CD4-positive, alpha-beta T cell treated with Interleukin-15 for 4 hours (primary cell): ENCODE measurements at places on chromosomes 6 and 20.

DNA sequence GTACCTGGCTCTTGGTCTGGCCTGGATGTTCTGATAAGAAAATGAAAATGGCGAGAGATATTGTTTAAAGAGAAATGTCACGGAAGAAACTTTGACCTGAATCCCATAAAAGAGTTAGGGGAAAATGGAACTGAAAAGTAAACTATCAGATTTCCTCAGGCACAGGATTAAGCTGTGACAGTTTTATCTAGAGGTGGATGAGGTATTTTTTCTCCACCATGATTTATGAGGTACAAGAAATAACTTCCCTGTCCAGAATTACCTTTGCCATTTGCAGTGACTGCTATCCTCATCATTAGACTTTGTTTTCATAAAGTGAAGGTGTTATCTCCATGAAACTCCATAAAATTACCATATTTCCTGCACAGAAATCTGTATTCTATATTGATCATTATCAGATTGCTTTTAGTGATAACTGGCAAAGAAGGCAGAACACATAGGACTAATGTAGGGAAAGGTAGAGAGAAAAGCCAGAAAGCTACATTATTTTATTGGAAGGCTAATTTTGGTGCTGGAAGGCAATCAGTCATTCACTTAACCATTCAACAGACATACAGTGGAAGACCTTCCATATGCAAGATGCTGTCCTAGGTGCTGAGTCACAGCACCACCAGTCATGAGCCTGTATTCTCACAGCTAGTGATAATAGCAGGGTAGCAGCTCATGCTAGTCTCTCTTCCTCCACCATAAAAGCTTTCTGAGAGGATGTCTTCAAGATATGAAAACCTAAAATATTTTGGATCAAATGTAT, 427.3 kb upstream of the CITED2 start:
- no peak for DNase-seq

GRCh38 chr6:148441454-148441911, 98.8 kb downstream of the SASH1 start:
- no peak for DNase-seq

DNA sequence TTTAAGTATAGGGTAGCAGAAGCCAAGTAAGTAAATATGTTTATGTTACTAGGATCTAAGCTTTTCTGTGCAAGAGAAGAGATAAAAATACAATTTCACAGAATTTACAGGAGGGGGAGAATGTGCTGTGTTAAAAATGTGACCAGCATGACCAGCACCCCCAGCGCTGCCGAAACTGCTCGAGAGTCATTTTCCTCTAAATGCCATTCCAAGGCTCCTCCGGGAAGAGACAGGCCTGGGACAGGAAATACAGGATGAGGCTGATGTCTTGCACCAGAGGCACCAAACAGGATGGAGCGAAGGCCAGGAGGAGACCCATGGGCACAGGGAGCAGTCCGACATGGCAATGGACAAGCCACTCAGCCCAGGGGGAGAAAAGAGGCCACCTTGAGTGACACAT, 21.1 kb downstream of the TAF4 start:
- no peak for DNase-seq

- no peak for DNase-seq
Measured at GRCh38 chr6:19368511-19368910, 468.7 kb upstream of the ID4 start.

GRCh38 chr6:143468026-143468425, 17.4 kb downstream of the PEX3 start:
- no peak for DNase-seq

GRCh38 chr6:130381459-130382380, 15.9 kb downstream of the TMEM200A start:
- DNase-seq: peak; percentile 61

- DNase-seq: no peak
Measured at GRCh38 chr20:57660922-57661745, 40.9 kb upstream of the ZBP1 start.

DNA sequence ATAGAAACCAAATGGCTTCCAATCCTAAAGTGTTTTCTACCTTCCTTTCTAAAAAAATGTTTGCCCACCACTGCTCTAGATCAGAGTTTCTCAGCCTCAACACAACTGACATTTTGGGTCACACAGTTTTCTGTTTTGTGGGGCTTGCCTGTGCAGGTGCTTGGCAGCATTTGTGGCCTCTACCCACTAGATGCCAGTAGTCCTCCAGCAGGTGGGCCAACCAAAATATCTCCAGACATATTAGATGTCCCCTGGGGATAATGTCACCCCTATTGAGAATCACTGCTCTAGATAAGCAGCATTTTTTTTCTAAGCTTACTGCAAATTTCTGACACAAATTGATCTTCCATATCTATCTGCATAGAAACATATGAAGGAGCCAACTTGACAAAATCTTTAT, 26.3 kb upstream of the EPM2A start:
- DNase-seq: no peak

- DNase-seq: no peak
Measured at GRCh38 chr6:44269178-44269920, 901 bp upstream of the TMEM151B start.

GRCh38 chr6:137248702-137249101, 29.5 kb upstream of the IFNGR1 start:
- no peak for DNase-seq

DNA sequence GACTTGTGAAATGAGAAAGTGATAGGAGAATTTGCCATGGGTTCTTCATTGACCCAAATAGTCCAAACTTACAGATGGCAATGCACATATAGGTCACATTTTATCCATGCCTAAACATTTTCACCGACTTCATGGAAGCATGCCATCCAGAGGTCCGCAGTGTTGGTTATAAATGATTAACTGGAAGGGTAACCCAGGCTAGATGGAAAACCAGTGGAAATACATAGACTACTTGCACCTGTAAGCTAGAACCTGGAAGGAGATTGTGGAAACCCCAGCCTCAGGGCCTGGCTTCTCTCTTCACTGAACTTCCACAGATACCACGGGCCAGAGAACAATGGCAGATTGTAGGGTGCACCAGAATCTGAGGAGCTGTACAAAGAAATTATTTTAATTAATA, 103.8 kb upstream of the SYNDIG1 start:
- no peak for DNase-seq
